ENCODE measurements at places on chromosomes 1 and 21.
A peak's percentile ranks its signal among the peaks of the same experiment; 100 is the strongest.

DNA sequence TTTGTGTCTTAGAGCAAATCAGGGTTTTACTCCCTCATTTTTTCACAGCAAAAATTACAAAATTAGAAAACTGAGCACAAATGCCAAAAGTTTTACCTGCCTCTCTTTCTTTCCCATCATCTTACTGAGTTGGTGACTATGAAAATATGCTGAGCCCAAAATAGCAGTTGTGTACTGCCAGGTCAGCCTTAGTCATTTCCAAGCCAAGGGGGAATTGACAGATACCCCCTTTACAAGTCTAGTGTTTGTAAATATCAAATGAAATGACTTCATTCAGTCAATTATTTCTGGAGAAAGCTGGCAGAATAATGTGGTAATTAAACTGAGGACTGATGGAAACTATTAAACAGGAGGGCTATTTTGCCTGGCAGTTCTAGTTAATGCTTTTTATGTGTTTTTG lies 11.4 kb upstream of the GORAB start:
- no peak for DNase-seq

- no peak for DNase-seq
These were observed 1652.0 kb downstream of the MRPL39 start for GRCh38 chr21:23955135-23955843.

DNA sequence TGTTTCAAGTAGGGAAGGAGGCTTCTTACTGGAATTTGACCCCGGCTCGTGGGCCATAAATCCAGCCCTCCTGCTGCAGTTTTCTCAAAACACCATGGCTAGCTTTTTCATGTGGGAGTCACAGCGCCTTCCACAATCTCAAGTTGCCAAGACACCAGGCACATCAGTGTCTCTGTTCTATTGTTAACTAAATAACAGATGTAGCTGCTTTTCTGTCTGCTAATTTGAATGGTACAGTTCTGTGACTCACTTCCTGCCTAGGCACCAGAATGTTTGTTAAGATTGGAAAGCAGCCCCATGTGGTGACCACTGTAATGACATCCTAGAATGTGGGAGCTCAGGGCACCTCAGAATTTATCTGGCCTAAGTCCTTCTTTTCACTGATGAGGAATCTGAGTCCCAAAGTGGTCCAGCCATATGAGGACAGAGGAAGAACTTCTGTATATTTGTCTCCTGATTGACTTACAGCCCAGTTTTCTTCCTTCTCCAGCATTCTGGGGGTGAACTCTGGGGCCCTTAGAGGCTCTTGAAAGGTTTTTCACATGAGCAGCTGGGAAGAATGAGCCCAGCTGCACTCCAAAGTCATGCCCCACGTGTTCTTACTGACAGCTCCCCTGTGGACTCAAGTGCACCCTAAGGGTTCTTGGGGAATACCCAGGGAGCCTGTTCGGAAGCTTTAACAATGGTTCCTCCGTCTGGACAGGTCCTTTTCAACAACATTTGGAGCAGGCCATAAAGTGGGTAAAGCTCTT lies 27.5 kb downstream of the TRIM45 start:
- DNase-seq = peak; percentile 78

DNA sequence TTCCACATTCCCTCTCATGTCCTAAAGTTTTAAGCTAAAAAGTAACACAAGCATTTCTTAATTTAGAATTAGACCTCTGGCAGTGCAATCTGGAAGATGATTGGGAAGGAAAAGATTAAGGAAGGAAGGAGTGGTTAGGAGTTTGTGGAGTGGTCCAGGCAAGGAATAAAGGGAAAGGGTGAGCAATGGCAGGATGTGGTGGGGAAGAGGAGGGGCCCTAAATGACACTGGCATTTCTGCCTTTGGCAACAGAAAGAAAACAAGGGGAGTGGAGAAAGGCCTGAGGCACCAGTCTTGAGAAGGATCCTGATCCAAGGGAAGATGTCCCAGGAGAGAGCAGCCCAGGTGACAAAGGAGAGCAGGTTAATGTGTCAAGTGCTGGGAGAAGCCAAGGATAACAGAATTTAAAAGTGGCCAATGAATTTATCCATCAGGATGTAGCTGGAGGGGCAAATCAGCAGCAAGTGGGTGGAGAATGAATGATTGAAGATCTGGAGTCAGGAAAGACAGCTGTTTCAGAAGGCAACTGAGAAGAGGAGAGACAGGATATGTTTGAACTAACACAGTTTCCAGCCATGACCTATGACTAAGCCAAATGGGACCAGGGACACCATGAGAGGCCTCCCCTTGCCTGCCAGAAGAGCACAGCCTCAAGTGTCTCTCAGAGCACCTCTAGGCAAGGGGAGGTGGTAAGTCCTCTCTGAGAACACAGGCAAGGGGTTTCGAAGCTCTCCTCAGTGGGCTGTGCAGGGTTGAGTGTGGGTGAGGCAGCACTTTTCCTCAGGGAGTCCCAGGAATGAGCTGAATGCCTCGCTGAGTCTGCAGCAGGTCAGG lies 20.9 kb upstream of the LY9 start:
- no peak for DNase-seq

GRCh38 chr21:42616446-42616845 lies 37.0 kb upstream of the PDE9A start:
- no peak for DNase-seq

DNA sequence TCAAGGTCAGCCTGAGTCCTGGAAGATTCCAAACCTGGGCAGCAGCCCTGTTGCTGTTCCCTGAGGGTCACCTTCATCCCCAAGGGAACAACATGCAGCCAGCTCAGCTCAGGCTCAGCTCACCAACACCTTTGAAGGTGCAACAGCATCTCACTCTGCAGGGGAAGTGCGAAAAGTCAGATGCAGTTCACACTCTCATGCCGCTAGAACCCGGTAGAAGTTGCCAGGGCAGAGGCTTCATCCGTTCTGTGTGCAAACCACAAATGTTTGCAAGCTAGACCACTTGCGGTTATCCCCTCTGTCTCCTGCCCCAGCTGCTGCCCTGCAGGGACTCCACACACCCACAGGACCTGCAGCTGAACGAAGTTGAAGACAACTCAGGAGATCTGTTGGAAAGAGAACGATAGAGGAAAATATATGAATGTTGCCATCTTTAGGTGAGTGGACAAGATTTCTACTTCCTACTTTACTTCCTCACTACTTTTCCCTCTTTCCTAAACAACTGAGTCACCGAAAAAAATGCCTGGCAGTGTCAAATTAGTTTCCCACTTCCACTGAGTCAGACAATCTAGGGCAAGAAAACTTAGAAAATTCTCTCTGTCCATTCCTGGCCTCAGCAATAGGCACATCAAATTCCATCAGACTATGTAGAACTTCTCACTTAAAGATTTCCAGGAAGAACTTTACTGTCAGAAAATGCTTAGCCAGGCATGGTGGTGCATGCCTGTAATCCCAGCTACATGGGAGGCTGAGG lies 1.8 kb upstream of the FCRL6 start:
- no peak for DNase-seq
